ENCODE measurements at places on chromosomes 12 and 14. TPM values are rescaled to one million over a fixed set of nuclear protein-coding genes. Genes with fewer than 3 reads are reported as not detected.

GRCh38 chr14:57378661-57379060, 11.7 kb upstream of the NAA30 start:
- H3K36me3 ChIP-seq, result no peaks in the 10 kb centered on the region
- H3K27me3 ChIP-seq, result peaks cover 34% of the 10 kb centered on the region
- DNase-seq, result no peak
- H3K27ac ChIP-seq, result no peak overlapping the region

DNA sequence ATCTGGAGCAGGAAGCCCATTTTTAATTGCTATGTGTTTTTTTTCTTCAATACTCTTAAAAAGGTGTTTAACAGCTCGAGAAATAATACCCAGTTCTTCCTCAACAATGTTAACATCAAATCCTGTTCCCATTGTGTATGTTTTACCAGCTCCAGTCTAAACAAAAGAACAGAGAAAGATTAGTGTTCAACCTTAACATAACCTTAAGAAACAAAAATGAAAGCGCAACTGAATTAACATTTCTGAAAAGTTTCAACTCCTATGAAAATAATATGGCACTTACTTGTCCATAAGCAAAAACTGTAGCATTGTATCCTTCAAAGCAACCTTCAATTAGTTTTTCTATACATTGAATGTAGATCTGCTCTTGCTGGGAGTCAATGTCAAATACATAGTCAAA, 73.2 kb downstream of the KIF21A start:
- H3K27me3 ChIP-seq, result no peaks in the 10 kb centered on the region
- peaks cover 10% of the 10 kb centered on the region for H3K36me3 ChIP-seq
- peaks cover 34% of the 10 kb centered on the region for H3K4me1 ChIP-seq
- no peak overlapping the region for H3K4me3 ChIP-seq

DNA sequence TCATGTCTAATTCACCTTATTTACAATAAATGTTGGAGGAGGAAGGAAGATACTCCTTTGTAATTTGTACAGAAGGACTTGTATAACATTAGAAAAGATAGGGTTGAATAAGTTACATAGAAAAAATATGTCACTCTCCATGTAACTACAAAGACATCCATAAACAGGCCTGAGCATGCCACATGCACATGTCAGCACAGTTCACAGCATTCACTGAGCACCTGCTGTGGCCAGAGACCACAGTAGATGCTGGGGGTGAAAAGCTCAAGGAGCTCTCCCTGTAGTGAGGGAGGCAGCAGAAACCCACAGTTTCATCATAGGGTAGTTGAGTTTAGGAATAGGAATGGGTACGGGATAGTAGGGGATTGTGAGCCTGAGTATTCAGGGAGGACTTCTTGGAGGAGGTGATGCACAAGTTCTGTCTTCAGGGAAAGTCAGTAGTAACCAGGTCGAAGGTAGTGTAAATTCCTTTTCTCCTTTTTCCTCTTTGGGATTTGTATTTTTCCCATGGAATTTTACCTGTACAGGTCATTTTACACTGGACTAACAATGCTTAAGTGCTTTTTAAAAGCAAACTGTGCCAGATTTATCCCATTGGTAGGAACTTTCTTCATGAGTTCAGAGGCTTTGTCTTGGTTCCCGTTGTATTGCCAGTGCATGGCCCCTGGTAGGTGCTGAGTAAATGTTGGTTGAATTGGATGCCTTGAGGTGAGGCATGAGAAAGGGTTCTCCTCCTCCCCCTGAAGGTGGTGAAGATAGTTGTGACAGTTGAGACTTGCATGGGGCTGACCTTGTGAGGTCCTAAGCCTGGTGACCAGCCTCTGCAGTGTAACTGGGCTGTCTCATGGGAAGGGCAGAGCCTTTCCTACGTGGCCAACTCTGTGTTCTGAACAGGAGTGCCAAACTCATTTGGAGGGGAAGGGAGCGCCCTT, 20.2 kb downstream of the PRKCH start:
- H3K36me3 ChIP-seq, result no peaks in the 10 kb centered on the region
- H3K27me3 ChIP-seq, result no peaks in the 10 kb centered on the region
- H3K4me1 ChIP-seq, result peaks cover 7% of the 10 kb centered on the region
- no peak for DNase-seq
- no peak overlapping the region for H3K4me3 ChIP-seq

- no peak for DNase-seq
- peaks cover 34% of the 10 kb centered on the region for H3K4me1 ChIP-seq
- H3K4me3 ChIP-seq, result no peak overlapping the region
- H3K27me3 ChIP-seq, result no peaks in the 10 kb centered on the region
Observed at GRCh38 chr12:11797317-11797913, 147.9 kb downstream of the ETV6 start.

DNA sequence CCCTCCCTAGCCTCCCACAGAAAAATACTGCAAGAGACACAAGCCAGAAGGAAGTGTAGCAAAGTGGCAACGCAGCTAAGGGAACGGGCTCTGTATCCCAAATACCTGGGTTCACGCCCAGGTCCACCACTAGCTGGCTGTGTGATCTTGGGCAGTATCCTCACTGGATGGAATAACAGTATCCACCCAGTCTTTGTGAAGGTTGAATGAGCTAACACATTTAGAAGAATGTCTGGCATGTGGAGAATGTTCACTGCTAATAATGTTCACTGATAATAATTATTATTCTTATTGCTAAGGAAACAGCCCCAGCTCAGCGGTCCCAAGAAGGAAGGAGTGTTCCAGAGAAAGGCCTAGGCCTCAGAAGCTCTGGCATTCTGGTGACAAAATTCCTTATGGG, 70.9 kb downstream of the VWF start:
- no peak overlapping the region for H3K4me3 ChIP-seq
- no peaks in the 10 kb centered on the region for H3K36me3 ChIP-seq
- DNase-seq, result no peak
- peaks cover 6% of the 10 kb centered on the region for H3K27me3 ChIP-seq
- H3K4me1 ChIP-seq, result peaks cover 21% of the 10 kb centered on the region

DNA sequence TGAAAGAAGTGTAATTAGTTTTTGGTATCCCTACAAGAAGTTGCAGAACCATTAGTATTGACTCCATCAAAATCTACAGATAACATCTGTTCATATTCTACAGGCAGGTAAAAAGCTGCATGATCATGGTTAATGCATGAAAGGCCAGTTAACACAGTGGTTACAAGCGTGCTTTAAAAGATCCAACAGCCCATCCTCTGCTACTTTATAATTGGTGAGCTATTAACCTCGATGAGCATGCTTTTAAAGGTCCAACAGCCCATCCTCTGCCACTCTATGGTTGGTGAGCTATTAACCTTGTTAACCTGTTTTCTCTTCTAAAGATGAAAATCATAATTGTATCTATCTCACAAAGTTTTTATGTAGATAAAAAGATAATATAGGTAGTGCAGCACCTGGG, 289.3 kb downstream of the DUSP6 start:
- H3K4me3 ChIP-seq, result no peak overlapping the region
- no peaks in the 10 kb centered on the region for H3K36me3 ChIP-seq
- H3K27ac ChIP-seq, result no peak overlapping the region
- no peaks in the 10 kb centered on the region for H3K27me3 ChIP-seq
- DNase-seq, result no peak

DNA sequence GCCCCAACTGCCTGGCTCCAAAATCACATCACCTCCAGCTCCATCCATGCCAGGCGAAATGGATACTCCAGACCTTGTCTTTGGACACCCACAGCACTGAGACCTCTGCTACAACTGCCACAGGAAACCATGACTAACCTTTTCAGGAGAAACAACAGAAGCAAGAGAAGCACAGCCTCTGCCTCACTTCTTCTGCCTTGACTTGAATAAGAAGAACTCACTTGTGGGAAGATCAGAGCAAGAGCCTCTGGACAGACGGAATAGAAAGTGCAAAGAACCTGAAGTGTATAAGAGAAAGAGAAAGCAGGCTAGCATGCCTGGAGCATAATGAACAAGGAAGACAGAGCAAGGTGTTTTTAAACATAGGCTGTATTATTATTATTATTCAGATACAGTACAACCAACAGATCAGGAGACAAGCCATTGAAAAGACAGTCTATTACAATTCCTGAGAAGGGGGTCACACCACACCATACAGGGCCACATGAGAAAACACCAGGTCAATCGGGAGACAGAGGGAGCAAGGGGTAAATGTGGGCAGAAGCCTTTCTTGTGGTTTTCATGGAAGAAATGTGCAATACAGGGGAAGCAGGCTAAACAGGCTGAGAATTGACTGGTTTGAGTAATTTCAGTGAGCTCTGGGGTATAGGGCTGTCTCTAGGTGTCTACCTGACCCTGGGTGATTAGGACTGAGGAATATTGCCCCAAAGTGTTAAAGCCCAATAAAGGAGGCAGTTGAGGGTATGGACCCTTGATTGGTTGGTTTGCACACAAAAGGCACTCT, 7.4 kb upstream of the OR10P1 start:
- H3K4me3 ChIP-seq, result no peak overlapping the region
- H3K36me3 ChIP-seq, result no peaks in the 10 kb centered on the region
- H3K4me1 ChIP-seq, result no peaks in the 10 kb centered on the region
- peaks cover 13% of the 10 kb centered on the region for H3K27me3 ChIP-seq
- DNase-seq, result no peak

DNA sequence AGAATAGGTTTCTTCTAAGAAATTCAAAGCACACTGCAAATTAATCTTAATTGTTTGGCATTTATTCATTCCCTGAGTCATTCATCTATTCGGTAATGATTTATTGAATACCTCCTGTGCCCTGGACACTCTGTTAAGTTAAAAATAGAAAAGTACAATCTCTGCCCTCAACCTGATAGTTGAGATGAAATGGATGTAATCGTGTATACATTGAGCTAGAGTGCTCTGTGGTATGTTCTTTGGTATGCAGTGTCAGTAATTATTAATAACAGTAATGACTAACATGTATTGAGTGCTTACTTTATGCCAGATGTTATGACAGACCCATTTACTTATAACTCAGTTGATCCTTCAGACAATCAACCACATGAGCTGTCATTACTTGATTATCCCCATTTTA, 47.6 kb downstream of the UTP20 start:
- H3K27me3 ChIP-seq, result no peaks in the 10 kb centered on the region
- H3K27ac ChIP-seq, result no peak overlapping the region
- no peak for DNase-seq
- H3K36me3 ChIP-seq, result peaks cover 51% of the 10 kb centered on the region
- no peaks in the 10 kb centered on the region for H3K4me1 ChIP-seq
- H3K4me3 ChIP-seq, result no peak overlapping the region

DNA sequence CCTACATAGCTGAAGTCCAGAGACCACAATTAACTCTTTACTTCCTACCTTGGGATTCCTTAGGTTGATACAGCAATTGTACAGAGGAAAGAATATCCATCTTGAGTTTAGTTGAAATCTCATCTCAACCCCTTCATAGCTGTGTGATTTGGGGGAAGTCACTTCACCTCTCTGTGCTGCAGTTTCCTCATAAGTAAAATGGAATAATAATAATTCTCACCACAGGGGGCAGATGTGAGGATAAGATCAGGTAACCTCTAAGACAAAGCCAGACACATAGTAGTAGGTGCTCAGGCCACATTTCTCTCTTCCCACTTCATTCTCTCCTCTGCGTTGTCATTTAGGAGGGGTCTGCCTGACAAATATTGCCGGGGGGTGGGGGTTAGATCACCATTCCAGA, 6.7 kb downstream of the FOXN4 start:
- H3K27ac ChIP-seq, result no peak overlapping the region
- no peak overlapping the region for H3K4me3 ChIP-seq
- peaks cover 13% of the 10 kb centered on the region for H3K4me1 ChIP-seq
- no peaks in the 10 kb centered on the region for H3K36me3 ChIP-seq

DNA sequence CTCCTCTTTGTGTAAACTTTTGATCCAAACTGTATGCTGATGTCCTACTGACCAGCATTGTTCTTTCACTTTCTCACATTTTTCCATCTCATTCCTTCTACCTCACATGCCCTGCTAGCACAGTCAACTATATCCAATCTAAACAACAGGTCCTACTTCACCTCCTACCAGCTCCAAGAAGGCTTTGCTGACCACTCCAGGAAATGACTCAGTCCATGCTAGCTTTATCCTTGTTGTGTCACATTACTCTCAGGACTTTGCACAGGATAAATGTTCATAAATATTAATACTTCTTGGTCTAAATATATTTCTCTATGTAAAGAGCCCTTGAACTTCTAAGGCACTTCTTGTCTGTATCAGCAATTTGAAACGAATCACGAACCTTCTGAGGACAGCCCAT, 64.9 kb upstream of the PCED1B start:
- H3K4me1 ChIP-seq, result no peaks in the 10 kb centered on the region
- H3K4me3 ChIP-seq, result no peak overlapping the region
- no peaks in the 10 kb centered on the region for H3K27me3 ChIP-seq
- no peak overlapping the region for H3K27ac ChIP-seq
- H3K36me3 ChIP-seq, result no peaks in the 10 kb centered on the region
- no peak for DNase-seq

- peaks cover 3% of the 10 kb centered on the region for H3K4me1 ChIP-seq
- no peak overlapping the region for H3K27ac ChIP-seq
- no peak overlapping the region for H3K4me3 ChIP-seq
- no peak for DNase-seq
Observed at GRCh38 chr12:128798571-128799341, 25.0 kb downstream of the SLC15A4 start.

GRCh38 chr12:38159092-38159551, 157.5 kb upstream of the ALG10B start:
- H3K4me1 ChIP-seq, result no peaks in the 10 kb centered on the region
- DNase-seq, result no peak
- H3K4me3 ChIP-seq, result no peak overlapping the region

DNA sequence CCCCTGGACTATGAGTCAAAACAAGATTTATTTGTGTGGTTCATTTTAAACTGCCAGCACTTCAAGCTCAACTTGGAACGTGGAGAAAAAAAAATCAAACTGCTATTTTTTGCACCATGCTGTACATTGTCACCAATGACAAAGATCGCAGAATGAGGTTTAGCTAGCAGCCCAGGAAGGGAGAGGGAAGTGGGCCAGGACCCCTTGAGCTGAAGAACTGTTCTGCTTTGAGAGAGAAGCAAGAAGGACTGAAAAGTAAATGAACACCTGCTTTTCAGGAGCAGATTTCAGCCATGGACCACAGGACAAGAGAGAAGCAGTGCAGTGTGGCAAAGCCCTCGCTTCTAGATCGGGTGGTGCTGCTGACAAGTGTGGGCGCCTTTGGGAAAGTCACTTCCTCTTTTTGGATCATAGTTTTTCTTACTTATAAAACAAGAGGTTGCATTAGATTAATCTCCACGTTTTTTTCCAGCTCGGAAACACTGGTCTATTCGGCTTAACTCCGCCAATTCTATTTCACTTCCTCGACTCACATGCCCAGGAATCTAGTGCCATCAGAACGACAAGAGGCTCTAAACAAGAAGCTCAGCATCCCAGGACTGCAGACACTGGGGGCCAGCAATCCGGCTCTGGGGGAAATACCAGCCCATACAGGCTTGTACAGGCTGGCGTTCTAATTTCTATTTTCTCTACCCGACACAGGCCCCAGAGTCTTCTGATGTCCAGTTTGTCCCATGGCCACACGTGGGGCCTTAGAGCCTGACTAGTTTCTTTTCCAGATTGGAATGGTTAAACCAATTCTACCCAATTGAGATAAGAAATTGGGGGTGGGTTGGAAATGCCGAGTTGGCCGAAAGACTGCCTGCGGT, 129.9 kb downstream of the CRACR2A start:
- H3K4me1 ChIP-seq, result peaks cover 11% of the 10 kb centered on the region
- no peak overlapping the region for H3K4me3 ChIP-seq
- no peaks in the 10 kb centered on the region for H3K27me3 ChIP-seq
- no peak for DNase-seq
- H3K36me3 ChIP-seq, result no peaks in the 10 kb centered on the region

- no peaks in the 10 kb centered on the region for H3K4me1 ChIP-seq
- no peak overlapping the region for H3K27ac ChIP-seq
- no peak for DNase-seq
- no peaks in the 10 kb centered on the region for H3K36me3 ChIP-seq
Observed at GRCh38 chr14:23430723-23431085, 4.8 kb downstream of the MYH7 start.

MIP gene
- not detected for total RNA-seq

DAO gene
- total RNA-seq, result 0.17 TPM

PLEKHG7 gene
- total RNA-seq, result not detected

THAP2 gene
- total RNA-seq, result 6.4 TPM

RNFT2 gene
- total RNA-seq, result 27.7 TPM

P2RX2 gene
- 1.6 TPM for total RNA-seq

TAC3 gene
- 6.8 TPM for total RNA-seq

Measured in WTC11 (cell line).